Glutamatergic neuron (in vitro differentiated cells): ENCODE measurements at places on chromosomes 13 and 19. TPM values are rescaled to one million over a fixed set of nuclear protein-coding genes. Genes with fewer than 3 reads are reported as not detected.

The ZNF530 gene
- 4.6 TPM for total RNA-seq

The NMRK2 gene
- total RNA-seq, result 4.0 TPM

The DIRAS1 gene
- total RNA-seq, result 47.1 TPM

- H3K27ac ChIP-seq, result peak overlapping the region; percentile 33
- peaks cover 7% of the 10 kb centered on the region for H3K27me3 ChIP-seq
- peaks cover 4% of the 10 kb centered on the region for H3K4me1 ChIP-seq
- DNase-seq, result peak; percentile 34
- H3K4me3 ChIP-seq, result peak overlapping the region; percentile 67
These were observed 7.6 kb downstream of the KANK3 start for GRCh38 chr19:8335343-8336071.

DNA sequence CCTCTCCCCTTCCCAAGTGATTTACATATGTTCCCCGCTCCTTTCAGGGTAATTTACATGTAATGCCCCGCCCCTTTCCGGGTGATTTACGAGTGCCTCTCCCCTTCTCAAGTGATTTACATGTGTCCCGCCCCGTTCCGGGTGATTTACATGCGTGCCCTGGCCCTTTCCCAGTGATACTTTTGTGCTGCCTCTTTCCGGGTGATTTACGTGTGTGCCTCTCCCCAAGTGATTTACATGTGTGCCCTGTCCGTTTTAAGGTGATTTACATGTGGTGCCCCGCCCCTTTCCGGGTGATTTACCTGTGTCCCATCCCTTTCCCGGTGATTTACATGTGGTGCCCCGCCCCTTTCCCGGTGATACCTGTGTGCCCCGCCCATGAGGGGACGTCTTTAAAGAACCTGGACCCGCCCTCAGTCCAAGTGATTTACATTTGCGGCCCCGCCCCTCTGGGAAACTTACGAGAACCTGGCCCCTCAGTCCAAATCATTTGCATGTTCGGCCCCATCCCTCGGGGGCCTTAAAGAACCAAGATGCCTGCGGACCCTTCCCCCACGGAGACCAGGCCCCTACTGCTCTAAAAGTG is 559 bp upstream of the LENG9 start:
- H3K27ac ChIP-seq, result peak overlapping the region; percentile 88
- H3K4me1 ChIP-seq, result peaks cover 3% of the 10 kb centered on the region
- H3K36me3 ChIP-seq, result no peaks in the 10 kb centered on the region
- H3K4me3 ChIP-seq, result peak overlapping the region; percentile 93

DNA sequence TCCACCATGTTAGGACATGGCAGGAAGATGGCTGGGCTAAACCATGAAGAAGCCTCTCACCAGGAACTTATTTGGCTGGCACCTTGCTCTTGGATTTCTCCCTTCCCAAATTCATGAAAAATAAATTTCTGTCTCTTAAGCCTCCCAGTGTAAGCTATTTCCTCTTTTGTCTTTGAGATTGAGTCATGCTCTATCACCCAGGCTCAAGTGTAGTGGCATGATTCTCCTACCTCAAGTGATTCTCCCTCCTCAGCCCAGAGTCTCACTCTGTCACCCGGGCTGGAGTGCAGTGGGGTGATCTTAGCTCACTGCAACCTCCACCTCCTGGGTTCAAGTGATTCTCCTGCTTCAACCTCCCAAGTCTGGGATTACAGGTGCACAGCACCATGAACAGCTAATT is 12.6 kb downstream of the ZNF888 start:
- H3K36me3 ChIP-seq, result peaks cover 24% of the 10 kb centered on the region
- H3K4me1 ChIP-seq, result no peaks in the 10 kb centered on the region
- H3K27ac ChIP-seq, result no peak overlapping the region
- no peak for DNase-seq
- H3K27me3 ChIP-seq, result no peaks in the 10 kb centered on the region

The CPAMD8 gene
- 15.4 TPM for total RNA-seq

DNA sequence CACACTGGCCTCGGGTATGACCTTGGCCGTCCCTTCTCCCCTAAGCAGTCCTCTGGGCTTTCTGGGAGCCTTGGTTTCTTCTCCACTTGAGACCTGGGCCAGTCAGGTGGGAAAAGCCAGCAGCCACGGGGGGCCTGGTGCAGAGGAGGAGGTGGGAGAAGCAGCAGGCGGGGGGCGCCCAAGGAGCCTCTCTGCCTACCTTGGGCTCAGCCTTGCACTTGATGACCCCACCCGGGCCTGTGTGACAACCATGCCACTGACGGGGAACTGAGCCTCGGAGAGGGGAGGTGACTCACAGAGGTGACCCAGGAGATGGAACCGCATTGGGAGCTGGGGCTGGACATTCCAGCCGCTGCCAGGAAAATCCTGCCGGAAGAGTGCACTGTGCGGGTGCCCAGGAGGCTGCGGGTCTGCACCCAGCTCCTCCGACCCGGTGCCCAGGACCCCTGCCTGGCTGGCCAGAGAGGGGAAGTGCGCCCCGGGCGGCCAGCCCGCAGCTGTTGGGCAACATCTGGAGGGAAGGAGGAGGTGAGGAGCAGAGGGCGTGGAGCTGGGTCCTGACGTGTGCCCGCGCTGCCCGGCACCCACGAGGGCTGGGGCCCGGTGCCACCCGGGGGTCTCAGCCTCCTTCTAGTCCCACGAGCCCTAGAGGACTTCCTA is 23.4 kb upstream of the SLC7A10 start:
- peaks cover 7% of the 10 kb centered on the region for H3K27me3 ChIP-seq
- no peaks in the 10 kb centered on the region for H3K36me3 ChIP-seq
- no peaks in the 10 kb centered on the region for H3K4me1 ChIP-seq

The BRME1 gene
- total RNA-seq, result 4.6 TPM

GRCh38 chr19:18093439-18094161 is 4.0 kb upstream of the MAST3 start:
- no peaks in the 10 kb centered on the region for H3K4me1 ChIP-seq
- H3K27ac ChIP-seq, result no peak overlapping the region
- H3K36me3 ChIP-seq, result no peaks in the 10 kb centered on the region
- H3K4me3 ChIP-seq, result no peak overlapping the region

GRCh38 chr19:29509456-29509855 is 16.3 kb upstream of the VSTM2B start:
- peak; percentile 2 for DNase-seq
- peaks cover 14% of the 10 kb centered on the region for H3K27me3 ChIP-seq
- no peaks in the 10 kb centered on the region for H3K4me1 ChIP-seq
- no peak overlapping the region for H3K4me3 ChIP-seq

- H3K4me3 ChIP-seq, result no peak overlapping the region
- no peaks in the 10 kb centered on the region for H3K27me3 ChIP-seq
- no peak for DNase-seq
- no peaks in the 10 kb centered on the region for H3K36me3 ChIP-seq
- H3K4me1 ChIP-seq, result no peaks in the 10 kb centered on the region
These were observed 134.2 kb downstream of the TSHZ3 start for GRCh38 chr19:31214997-31215396.

DNA sequence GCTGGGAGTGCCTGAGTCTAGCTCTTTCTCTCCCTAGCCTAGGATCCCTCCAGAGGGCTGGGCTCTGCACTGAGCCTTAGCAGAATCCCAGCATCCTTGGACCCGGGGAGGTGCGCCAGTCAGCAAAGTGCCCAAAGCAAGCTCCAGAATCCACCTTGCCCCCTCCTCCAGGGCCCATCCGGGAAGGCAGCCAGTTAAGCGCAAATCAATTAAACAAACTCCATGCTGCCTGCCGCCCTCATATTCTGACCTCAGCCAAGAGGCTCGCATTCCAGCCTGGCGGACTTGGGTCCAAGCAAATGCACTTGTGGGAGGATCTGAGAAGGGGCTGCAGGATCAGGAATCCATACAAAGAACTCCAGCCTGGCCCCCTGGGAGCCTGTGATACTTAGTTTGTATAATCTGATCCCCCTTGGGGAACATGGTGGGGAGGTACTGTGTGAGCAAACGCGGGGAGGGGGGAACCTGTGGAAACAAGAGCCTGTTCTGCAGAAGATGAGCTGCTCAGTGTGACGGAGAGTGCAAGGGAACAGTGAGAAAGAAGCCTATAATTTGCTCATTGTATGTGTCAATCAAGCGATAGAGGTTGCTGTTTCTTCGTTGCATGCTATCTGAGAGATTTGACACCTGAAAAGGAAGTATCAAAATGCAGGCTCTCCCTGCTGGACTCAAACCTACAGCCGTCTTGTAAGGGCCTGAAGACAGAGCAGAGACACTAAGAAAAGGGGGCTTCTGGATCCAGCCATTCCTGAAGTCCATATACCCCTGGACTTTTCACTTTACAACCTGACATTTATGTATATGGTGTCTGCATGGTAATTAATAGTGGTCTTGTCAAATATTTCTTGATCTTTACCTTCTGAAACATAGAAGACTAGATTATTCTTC is 29.4 kb downstream of the ZNRF4 start:
- no peak overlapping the region for H3K4me3 ChIP-seq
- peaks cover 7% of the 10 kb centered on the region for H3K4me1 ChIP-seq
- peaks cover 4% of the 10 kb centered on the region for H3K27me3 ChIP-seq
- peak; percentile 66 for DNase-seq
- H3K36me3 ChIP-seq, result peaks cover 10% of the 10 kb centered on the region

- no peak overlapping the region for H3K4me3 ChIP-seq
- peaks cover 4% of the 10 kb centered on the region for H3K4me1 ChIP-seq
- H3K36me3 ChIP-seq, result no peaks in the 10 kb centered on the region
- no peaks in the 10 kb centered on the region for H3K27me3 ChIP-seq
These were observed 6.0 kb downstream of the CKAP2 start for GRCh38 chr13:52461265-52461664.

GRCh38 chr13:29621841-29622240 is 26.4 kb upstream of the SLC7A1 start:
- H3K4me3 ChIP-seq, result no peak overlapping the region
- H3K36me3 ChIP-seq, result peaks cover 8% of the 10 kb centered on the region
- H3K27ac ChIP-seq, result no peak overlapping the region
- no peaks in the 10 kb centered on the region for H3K27me3 ChIP-seq
- no peaks in the 10 kb centered on the region for H3K4me1 ChIP-seq
- no peak for DNase-seq

The NANOS3 gene
- not detected for total RNA-seq

GRCh38 chr19:8616861-8617260 is 6.3 kb upstream of the ADAMTS10 start:
- no peak overlapping the region for H3K4me3 ChIP-seq
- H3K27ac ChIP-seq, result no peak overlapping the region
- no peaks in the 10 kb centered on the region for H3K36me3 ChIP-seq
- peaks cover 4% of the 10 kb centered on the region for H3K27me3 ChIP-seq

DNA sequence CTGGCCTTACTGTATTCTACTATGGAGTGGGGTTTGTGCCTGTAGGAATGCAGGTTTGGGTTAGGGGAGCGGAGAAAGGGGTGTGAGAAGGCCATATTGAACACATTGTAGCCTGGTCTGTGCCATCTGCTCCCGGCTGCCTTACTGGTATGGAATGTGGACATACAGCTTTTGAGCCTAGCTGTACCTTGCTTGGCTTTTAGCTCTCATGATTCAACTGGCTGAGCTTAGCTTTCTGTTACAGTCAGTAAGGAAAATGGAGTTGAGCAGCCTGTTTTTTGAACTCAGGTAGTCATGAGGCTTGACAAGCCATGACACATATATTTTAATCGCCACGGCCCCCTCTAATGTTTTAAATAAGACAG is 41.6 kb downstream of the ARHGAP35 start:
- no peaks in the 10 kb centered on the region for H3K36me3 ChIP-seq
- H3K4me3 ChIP-seq, result no peak overlapping the region
- H3K27ac ChIP-seq, result no peak overlapping the region

The SHISA7 gene
- 3.2 TPM for total RNA-seq
